ENCODE measurements at places on chromosomes 1 and 21. TPM values are rescaled to one million over a fixed set of nuclear protein-coding genes. Genes with fewer than 3 reads are reported as not detected.
A peak's percentile ranks its signal among the peaks of the same experiment; 100 is the strongest.

SPRR2B gene
- total RNA-seq, result not detected

DNA sequence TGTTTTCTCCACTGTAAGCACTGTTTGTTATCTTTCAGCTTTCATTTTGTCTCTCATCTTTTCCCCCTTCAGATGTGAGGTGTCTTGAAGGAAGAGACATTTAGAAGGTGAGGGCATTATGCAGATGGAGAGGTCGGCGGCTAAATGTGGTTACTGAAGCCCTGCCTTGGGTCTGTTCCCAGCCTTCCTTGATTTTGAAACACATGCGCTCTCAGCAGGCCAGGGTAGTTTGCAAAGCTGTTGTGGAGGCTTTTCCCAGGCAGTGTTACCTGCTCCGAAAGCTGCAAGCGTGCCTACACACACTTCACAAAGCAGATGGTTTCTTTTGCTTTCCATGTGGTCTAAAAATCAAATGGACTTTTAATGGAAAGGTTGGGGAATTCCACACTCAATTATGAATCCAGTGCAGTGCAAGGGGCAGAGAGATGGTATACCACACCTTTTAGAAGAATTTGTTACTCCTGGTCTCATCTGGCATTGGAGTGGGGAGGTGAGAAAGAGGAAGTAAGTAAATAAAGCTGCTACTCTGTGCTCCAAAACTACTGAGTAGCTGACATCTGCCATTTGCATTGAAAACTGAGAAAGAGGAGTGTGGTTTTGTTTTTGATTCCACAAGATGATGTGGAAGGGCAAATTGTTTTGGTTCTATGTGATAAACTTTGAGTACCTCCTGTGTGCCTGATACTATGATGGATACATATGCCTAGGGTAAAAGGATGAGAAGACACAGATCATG lies 91.9 kb downstream of the NFIA start:
- peaks cover 58% of the 10 kb centered on the region for H3K4me1 ChIP-seq
- no peaks in the 10 kb centered on the region for H3K36me3 ChIP-seq
- H3K27me3 ChIP-seq, result no peaks in the 10 kb centered on the region
- H3K4me3 ChIP-seq, result no peak overlapping the region
- peak; percentile 49 for DNase-seq
- H3K27ac ChIP-seq, result no peak overlapping the region

DNA sequence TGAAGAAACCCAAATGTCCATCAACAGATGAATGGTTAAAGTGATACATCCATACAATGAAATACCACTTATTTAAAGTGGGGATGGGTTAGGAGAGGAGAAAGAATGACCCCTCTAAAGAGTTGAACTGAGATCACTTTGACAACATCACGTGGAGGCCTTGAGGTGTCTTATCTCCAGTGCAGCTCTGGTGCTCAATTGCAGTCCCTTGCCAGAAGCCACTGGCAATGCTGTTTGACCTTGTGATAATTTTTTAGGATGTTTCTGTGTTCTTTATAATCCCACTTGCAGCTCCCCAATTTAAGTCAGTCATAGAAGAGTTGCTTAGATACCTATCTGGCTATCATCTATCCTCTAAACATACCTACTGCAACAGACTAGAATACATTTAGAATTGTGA lies 167.6 kb downstream of the ZNF648 start:
- no peaks in the 10 kb centered on the region for H3K27me3 ChIP-seq
- no peak overlapping the region for H3K4me3 ChIP-seq
- no peaks in the 10 kb centered on the region for H3K36me3 ChIP-seq
- H3K4me1 ChIP-seq, result no peaks in the 10 kb centered on the region

DNA sequence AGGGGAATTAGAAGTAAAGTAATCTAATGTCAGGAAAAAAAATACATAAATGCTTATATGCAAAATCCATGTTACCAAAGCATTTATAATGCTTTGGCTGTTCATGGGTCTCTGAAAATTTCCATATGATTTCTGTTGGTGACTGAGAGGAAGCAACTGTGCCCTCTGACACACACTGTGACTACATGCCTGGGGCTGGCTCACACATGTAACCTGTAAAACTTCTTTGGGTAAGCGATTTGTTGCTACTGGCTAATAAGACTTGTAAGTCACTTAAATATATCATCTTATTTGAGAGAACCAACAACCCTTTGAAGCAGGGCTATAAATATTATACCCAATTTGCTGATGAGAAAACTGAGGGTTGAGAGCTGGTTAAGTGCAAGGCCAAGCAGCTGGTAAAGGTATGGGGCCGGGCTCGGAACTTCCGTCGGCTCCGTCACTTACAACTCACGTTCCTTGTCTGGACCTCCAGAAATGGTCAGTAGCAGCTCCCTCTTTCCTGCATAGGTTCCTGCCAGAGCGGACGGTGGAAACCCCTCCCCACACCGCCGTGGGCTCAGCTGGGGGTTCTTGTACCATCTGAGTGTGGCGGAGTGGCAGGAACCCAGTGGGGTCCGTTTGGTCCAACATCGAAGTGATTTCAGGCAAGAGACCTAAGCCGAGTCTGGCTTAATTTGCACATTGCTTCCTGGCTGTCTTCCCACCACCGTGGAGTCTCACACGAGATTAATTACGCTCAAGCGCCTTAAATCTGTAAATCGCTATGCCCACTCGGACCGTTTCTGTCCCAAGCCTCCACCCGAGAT lies 714 bp downstream of the DFFA start:
- H3K4me1 ChIP-seq, result peaks cover 7% of the 10 kb centered on the region
- DNase-seq, result no peak
- H3K27ac ChIP-seq, result peak overlapping the region; percentile 35
- H3K4me3 ChIP-seq, result peak overlapping the region; percentile 93

DNA sequence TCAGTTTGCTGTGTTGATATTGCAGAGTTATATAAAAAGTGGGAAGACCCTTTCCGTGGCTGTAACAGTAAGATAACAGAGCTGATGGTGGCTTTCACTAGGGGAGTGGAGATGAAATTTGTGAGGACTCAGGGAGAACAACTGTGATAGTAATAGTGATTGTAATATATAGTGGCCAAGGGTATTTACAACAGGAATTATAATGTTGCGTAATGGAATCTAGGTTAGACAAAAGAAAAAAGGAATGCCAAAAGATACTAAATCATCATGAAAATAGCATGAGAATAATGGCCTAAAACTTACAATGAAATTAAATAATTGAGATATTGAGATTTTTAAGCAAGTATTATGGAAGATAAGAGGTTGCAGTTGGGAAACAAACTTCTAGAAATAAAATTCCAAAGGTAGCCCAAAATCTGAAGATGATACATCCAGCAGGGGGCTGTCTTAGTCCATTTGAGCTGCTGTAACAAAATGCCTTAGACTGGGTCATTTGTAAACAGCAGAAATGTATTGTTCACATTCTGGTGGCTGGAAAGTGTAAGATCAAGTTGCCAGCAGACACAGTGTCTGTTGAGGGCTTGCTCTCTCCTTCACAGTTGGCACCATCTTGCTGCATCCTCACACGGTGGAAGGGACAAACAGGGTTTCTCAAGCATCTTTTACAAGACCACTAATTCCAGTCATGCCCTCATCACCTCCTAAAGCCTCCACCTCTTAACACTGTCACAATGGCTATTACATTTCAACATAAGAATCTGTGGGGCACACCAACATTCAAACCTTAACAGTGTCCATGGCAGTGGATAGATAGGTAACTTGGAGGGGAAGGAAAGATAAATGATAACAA lies 711.2 kb downstream of the MRPL39 start:
- H3K36me3 ChIP-seq, result no peaks in the 10 kb centered on the region
- DNase-seq, result no peak
- H3K4me1 ChIP-seq, result no peaks in the 10 kb centered on the region
- no peaks in the 10 kb centered on the region for H3K27me3 ChIP-seq
- no peak overlapping the region for H3K4me3 ChIP-seq

- no peak overlapping the region for H3K27ac ChIP-seq
- H3K27me3 ChIP-seq, result no peaks in the 10 kb centered on the region
- H3K4me1 ChIP-seq, result peaks cover 7% of the 10 kb centered on the region
- no peak for DNase-seq
- no peak overlapping the region for H3K4me3 ChIP-seq
- H3K36me3 ChIP-seq, result no peaks in the 10 kb centered on the region
Measured at GRCh38 chr1:47875036-47875435, 122.1 kb downstream of the TRABD2B start.

DNA sequence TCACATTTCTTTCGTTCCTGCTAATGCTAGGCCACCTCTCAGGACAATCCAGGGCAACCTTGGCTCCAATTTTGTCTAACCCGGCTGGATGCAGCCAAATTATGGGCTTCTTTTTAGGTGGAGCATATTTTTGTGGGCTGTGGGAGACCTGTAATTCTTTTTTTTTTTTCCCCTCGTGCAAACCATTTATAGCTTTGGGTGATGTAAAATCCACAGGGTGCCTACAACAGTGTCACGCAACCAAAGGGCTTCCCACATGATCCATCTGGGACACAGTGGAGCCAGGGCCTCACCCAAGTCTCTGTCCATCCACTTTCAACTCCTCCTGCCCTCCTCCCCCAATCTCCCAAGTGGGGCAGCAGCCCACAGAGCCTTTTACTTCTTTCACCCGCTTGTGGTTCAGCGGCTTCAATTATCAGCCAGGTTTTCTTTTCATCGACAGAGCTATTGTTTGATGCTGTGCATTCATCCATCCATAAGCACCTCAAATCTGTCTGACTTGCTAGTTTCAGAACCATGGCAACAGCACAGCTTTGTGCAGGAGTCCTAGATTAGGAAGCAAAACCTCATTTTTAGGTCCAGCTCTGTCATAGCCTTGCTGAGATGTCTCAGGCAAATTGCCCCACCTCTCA lies 10.0 kb upstream of the OVAAL start:
- H3K4me1 ChIP-seq, result peaks cover 15% of the 10 kb centered on the region
- no peak for DNase-seq

- no peak overlapping the region for H3K27ac ChIP-seq
- DNase-seq, result no peak
- no peak overlapping the region for H3K4me3 ChIP-seq
Measured at GRCh38 chr1:24594328-24594598, 38.4 kb downstream of the NCMAP start.

RIIAD1 gene
- total RNA-seq, result not detected

- peaks cover 72% of the 10 kb centered on the region for H3K4me1 ChIP-seq
- no peaks in the 10 kb centered on the region for H3K36me3 ChIP-seq
- H3K27ac ChIP-seq, result no peak overlapping the region
- no peak overlapping the region for H3K4me3 ChIP-seq
Measured at GRCh38 chr1:54371942-54372275, 34.3 kb downstream of the SSBP3 start.

DNA sequence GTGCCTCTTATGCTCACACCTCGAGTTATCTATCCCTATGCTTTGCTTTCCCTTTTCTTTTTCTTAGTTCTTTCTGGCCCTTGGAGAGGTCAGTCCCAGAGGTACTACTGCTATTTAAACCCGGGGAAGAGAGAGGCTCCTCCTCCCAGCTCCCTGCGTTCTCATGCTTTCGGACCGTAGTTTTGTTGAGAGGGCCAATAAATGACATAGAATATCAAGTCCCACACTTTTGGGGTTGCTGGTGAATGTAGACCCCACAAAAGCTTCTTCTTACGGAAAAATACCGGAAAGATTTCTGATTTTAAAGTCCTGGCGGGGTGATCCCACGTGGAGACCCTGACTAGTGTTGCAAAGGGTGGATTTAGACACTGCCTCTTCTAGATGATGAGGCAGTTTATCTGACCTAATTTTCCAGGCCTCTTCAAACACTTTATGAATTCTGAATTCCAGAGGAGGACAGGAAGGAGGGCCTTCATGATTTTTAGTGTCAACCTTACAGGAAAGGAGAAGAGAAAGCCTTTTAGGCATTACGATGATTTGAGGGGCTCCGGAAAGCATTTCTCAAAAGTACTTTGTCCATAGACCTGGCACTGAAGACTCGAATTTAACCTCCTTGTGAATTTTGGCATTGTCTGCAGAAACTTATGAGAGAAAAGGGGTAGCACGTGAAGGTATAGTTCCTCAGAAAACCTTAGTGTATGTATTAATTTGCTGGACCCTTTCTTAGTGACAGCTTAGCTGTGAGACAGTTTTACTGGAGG lies 694 bp downstream of the TMEM167B start:
- peaks cover 44% of the 10 kb centered on the region for H3K4me1 ChIP-seq
- peak overlapping the region; percentile 99 for H3K27ac ChIP-seq
- H3K27me3 ChIP-seq, result no peaks in the 10 kb centered on the region
- peaks cover 15% of the 10 kb centered on the region for H3K36me3 ChIP-seq
- H3K4me3 ChIP-seq, result peak overlapping the region; percentile 76
- DNase-seq, result no peak
